ENCODE measurements at places on chromosomes 13 and 19.

GRCh38 chr13:80224468-80224867 lies 116.5 kb downstream of the SPRY2 start:
- peak; percentile 35 for DNase-seq

GRCh38 chr19:38263689-38264485 lies 486 bp upstream of the SPINT2 start:
- DNase-seq: peak; percentile 82

GRCh38 chr13:71597150-71597549 lies 269.9 kb downstream of the DACH1 start:
- DNase-seq: no peak

GRCh38 chr13:23957981-23958380 lies 60.7 kb upstream of the C1QTNF9B start:
- DNase-seq: no peak

DNA sequence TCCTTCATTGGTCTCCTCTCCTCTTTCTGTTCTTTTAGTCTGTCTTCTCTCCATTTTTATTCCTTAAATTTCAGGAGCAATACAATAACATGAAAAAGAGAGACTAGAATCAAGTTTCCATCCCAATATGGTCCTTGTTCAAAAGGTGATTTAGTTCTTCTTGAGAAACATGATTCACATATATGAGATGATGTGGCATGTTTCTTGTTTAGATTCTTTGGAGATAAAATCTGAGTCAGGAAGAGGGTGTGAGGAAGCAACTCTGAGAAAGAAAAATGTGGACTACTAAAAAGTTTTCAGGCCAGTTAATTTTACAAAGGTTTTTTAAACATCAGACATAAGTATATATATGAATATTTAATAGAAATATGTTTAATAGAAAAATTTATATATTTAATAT lies 231.4 kb downstream of the OXGR1 start:
- DNase-seq: no peak

DNA sequence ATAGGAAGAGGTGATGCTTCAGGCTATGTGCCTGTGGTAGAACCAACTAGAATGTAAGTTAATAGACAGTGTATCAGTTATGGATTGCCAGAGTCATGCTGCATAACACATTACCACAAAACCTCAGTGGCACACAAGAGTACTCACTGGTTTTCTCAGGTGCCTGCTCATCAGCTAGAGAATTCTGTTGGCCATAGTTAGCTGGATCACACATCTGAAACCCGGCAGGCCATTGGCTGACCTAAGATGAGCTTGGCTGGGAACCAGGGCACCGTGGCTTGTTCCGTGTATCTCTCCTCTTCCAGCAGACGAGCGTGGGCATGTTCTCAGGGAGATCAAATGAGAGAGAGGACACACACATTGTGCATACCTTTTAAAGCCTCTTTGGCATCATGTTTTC lies 76.7 kb downstream of the TEX26 start:
- DNase-seq: no peak

GRCh38 chr19:6216996-6217751 lies 62.6 kb downstream of the MLLT1 start:
- DNase-seq: no peak

Data from inflammatory macrophage treated with lipopolysaccharide for 1 hour (primary cell).